Stimulated activated CD8-positive, alpha-beta memory T cell treated with anti-CD3 and anti-CD28 coated beads, Interleukin-7, amount 100 ng/mL, for 1 hour (primary cell): ENCODE measurements at places on chromosomes 3 and 15.

DNA sequence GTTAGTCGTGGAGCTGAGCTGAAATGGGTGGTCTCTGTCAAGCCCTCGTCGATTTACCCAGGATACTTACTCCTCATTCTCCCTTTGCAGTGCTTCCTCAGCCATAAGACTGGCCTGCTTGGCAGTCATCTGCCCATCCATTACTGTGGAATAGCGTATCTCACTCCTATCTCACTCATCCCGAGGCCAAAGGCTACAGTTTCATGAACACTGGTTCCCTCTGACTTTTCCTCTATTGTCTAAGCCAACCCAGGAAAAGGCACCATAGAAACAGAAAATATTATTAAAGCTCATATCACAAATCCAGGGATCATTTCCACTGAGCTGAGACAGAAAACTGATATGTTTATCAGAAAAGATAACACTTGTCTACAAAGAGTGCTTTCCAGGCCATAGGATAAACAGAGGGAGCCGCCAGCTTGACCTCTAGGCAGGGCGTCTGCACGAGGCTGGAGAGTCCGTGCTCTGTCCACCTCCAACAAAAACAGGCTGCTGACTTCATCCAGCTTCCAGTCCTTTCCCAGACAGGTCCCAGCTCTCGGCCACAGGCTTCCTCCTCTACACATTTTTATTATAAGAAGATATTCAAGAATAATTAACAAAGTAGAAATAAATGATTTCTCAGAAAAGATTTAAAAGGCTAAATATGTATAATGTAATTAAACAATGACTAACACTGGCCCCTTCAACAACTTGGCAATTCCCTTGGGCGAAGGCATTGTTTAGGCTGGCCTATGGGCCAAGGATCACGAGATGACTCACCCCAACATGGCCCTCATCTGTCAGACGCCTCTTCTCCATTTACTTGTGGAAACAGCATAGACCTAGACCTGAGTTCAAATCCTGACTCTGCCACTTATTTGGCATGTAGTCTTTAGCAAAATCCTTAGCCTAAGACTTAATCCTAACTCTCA lies 27.4 kb upstream of the BOC start:
- no peak for DNase-seq

GRCh38 chr3:134754768-134755559 lies 40.1 kb upstream of the EPHB1 start:
- no peak for DNase-seq

DNA sequence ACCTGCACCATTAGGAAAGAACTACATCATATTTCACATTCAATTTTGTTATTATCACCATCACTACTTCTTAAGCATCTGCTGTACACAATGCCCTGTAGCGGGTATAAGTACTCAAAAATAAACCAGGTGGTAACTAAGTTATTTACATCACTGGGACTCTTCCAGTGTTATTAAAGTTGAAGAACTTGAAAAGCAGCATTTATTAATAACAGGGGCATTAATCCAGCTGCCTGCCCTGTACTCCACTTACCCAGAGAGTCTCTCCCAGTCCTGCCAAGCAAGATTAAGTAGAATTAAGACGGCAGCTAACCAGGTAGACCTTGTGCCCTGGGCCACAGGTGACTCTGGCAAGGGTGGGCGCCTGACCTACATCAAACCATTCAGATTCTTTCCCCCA lies 65.2 kb downstream of the FHIT start:
- no peak for DNase-seq

DNA sequence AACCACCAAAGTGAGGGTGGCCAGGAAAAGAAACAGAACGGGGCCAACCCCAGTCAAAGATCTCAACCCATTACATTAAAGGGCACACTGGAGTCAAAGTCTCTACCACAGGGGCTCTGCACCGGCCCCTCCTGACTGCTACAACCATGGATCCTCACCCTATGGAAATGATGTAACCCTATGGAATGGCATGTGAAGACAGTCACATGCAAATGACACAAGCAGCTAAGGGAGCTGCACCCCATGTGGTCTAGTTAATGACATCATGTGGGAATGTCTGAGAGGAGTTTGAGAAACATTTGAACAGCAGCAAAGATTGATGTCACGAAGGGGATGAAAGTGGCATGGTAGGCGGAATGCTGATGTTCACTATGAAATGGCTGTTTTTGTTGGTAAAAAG lies 298.2 kb upstream of the SLCO3A1 start:
- DNase-seq: no peak

DNA sequence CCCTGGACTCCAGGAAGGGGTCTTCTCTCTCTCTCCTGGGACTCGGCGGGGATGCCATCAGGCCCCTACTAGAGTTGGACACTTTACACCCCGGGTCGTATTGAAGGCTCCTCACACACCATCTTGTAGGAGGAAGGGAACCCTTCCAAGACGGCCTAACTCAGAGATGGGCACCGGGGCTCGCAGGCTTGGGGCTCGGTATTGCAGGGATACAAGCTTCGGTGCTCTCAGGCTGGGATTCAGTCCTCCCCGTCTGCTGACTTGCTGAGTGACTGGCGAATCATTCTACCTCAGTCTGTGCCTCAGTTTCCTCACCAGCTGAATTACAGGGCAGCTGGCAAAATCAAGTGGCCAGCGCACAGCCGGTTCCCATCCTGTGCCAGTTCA lies 419 bp upstream of the CALML4 start:
- no peak for DNase-seq

DNA sequence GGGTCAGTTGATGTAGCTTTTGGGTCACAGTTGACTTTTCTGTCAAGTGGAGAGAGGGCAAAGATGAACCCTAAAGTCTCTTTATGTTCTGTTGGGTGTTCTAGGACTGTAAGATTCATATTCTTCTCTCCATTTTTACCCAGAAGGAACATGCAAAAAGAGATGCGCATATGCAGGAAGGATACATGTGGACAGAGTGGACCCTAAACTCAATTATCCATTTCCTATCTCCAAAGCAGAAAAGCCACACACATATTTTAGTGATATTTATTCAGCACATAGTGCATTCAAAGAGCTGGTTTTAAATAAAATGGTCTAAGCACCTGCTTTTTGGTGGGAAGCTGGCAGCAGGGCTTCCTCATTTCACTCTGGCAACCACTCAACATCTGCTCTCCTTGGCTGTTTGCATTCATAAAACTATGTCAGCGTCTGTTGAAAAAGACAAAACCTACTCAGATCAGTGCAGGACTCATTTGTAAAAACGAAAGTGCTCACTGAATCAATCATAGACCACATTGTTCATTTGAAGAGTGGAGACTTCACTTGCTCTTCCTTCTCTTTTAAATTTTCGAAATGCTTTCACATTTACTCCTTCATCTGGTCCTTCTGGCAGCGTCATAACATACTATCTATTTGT lies 96.6 kb downstream of the SEMA6D start:
- DNase-seq: no peak

DNA sequence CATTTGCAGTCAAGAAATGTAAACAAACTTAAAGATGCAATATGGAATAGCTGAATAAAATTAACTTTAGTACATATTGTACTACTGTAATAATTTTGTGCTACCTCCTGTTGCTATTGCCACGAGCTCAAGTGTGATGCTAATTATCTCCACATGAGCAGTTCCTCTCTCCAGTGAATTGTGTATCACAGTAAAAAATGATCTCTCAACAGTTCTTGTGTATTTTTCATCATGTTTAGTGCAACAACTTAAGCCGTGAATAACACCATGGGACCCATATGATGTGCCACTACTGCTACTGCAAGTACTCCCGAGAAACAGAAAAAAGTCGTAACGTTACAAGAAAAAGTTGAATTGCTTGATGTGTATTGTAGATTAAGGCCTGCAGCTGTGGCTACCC lies 12.4 kb downstream of the RIOX2 start:
- DNase-seq: no peak

DNA sequence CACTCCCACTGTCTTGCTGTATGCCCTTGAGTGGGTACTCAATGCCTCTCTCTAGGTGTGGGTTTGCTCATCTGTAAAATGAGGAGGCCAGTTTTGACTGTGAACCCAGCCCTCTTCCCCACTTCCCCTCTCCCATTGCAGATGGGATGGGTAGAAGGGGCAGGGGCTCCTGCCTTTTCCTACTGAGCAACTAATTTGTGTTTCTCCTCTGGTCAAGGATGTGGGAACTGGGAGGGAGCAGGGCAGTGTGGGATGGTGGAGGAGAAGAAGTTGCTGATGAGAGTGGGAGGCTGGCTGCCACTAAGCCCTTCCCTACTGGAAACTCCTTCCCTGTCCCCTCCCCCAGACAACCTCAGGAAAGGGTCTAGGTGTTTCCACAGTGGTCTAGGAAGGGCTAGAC lies 20.1 kb upstream of the ANKDD1A start:
- no peak for DNase-seq
